ENCODE measurements at places on chromosomes 13 and 19. TPM values are rescaled to one million over a fixed set of nuclear protein-coding genes. Genes with fewer than 3 reads are reported as not detected.
A peak's percentile ranks its signal among the peaks of the same experiment; 100 is the strongest.

Gene FCAR
- total RNA-seq = not detected

Gene PTH2
- not detected for total RNA-seq

Gene ZNF544
- total RNA-seq = 129 TPM

Gene OR7A5
- 0.15 TPM for total RNA-seq

Gene MEF2B
- 679 TPM for total RNA-seq

- no peak overlapping the region for H3K27ac ChIP-seq
- no peaks in the 10 kb centered on the region for H3K27me3 ChIP-seq
- no peaks in the 10 kb centered on the region for H3K36me3 ChIP-seq
- H3K4me3 ChIP-seq = no peak overlapping the region
These were observed 7.6 kb upstream of the HMG20B start for GRCh38 chr19:3565139-3565538.

Gene IRS2
- total RNA-seq = not detected

DNA sequence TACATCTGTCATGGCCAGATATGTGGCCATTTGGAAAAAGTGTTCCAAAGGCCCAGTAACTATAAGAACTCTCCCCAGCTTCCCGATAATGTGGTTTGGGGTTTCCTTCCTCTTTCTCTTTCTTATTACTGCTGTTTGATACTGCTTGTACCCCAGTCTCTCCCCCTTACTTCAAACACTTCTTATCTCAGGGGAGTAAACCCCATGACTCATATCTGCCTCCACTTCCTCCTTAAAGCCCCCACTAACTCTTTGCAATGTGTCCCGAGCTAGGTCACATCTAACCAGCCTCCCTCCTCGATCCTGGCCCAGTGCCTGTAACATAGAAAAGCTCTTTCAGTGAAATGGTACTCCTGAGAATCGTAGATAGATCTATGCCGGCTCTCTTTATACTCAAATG lies 82.4 kb upstream of the STARD13 start:
- no peak overlapping the region for H3K27ac ChIP-seq
- DNase-seq = no peak
- H3K4me1 ChIP-seq = peaks cover 12% of the 10 kb centered on the region
- no peaks in the 10 kb centered on the region for H3K36me3 ChIP-seq
- no peak overlapping the region for H3K4me3 ChIP-seq

Gene SH2D3A
- 3.3 TPM for total RNA-seq

DNA sequence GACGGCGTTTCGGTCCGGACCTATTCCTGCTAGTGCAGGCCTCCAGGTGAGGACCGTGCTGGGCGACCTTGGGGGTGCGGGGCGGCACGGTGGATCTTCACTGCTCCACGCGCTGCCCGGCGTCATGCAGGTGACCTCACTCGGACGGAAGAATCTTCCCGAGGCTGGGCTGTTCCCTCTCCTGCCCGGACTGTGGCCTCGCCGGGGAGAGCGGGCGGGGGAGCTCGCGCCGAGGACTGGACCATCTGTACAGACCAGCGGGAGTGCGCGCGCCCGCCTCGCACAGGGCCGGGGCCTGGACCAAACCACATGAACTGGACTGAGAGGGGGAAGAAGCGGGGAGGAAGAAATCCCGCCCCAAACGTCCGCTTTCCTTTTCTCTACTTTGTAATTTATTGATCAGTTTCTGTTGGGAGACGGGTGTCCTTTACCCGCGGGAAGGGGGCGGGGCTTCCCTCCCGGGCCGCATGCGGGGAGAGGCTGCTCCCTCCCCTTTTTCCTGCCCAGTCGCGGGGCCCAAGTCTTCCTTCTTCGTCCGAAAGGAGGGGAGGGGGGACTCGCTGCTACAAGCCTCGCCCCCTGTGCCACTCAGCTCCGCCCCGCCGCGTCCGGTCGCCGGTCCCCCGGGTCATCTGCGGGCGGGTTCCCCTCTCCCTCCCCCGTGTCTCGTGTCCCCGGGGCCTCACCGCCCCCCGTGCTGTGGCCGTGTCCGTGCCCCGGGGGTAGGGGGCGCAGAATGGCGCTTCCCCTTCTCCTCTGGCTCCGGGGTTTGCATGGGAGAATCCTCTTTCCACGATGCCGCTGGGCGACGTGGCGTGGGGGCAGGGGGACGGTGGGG lies 4.9 kb downstream of the HRC start:
- H3K4me1 ChIP-seq = peaks cover 22% of the 10 kb centered on the region
- no peaks in the 10 kb centered on the region for H3K36me3 ChIP-seq
- no peaks in the 10 kb centered on the region for H3K27me3 ChIP-seq

- H3K4me3 ChIP-seq = peak overlapping the region; percentile 92
- H3K27ac ChIP-seq = peak overlapping the region; percentile 72
- H3K4me1 ChIP-seq = peaks cover 27% of the 10 kb centered on the region
- peak; percentile 49 for DNase-seq
These were observed 413 bp downstream of the N4BP2L2 start for GRCh38 chr13:32538143-32538620.

DNA sequence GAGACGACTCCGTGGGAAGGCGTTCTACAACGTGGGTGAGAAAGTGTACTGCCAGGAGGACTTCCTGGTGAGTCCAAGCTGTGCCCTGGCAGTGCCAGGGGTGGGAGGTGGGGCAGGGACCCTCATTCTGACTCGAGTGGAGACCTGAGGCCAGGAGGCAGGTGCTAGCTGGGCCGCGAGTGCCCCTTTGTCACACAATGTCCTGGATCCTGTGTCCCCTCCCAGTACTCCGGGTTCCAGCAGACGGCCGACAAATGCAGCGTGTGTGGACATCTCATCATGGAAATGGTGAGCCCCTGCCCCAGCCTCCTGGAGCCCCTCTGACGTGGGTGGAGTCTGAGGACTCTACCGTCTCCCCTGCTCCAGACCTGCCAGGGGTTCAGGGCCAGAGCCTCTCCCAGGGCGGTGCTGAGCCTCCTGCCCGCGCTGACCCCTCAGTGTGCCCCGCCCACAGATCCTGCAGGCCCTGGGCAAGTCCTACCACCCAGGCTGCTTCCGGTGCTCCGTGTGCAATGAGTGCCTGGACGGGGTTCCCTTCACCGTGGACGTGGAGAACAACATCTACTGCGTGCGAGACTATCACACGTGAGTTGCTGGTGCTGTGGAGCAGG lies 11.6 kb downstream of the WTIP start:
- no peaks in the 10 kb centered on the region for H3K27me3 ChIP-seq
- no peak overlapping the region for H3K4me3 ChIP-seq
- no peaks in the 10 kb centered on the region for H3K4me1 ChIP-seq
- no peaks in the 10 kb centered on the region for H3K36me3 ChIP-seq

DNA sequence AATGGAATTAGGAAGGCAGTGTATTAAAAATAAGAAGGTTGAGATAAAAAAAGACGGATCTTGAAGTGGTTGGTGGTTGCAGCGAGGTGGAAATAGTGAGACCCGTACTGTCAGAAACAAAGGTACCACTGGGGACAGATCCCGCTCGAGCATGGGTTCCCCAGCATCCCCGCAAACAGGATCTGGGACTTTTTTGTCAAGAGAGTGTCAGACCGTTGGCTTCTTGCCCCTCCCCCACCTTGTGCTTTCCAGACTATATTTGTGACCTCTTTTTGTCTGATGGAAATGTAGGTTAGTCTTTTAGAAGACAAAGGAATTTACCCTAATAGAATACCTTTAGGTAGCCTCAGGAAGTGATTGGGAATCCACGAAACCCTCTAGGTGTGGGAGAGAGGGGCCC lies 4.2 kb downstream of the GATAD2A start:
- H3K27me3 ChIP-seq = no peaks in the 10 kb centered on the region
- H3K27ac ChIP-seq = no peak overlapping the region
- H3K4me1 ChIP-seq = peaks cover 42% of the 10 kb centered on the region
- no peak overlapping the region for H3K4me3 ChIP-seq
- DNase-seq = no peak
- H3K36me3 ChIP-seq = peaks cover 16% of the 10 kb centered on the region

Gene ZNF730
- 5.8 TPM for total RNA-seq

Gene STOML3
- total RNA-seq = not detected

Gene SLC10A2
- not detected for total RNA-seq

- no peak for DNase-seq
- H3K27me3 ChIP-seq = no peaks in the 10 kb centered on the region
- no peaks in the 10 kb centered on the region for H3K4me1 ChIP-seq
- H3K4me3 ChIP-seq = no peak overlapping the region
- H3K36me3 ChIP-seq = no peaks in the 10 kb centered on the region
These were observed 94.5 kb upstream of the GPR12 start for GRCh38 chr13:26855071-26855470.

Gene TNNI3
- total RNA-seq = 1.2 TPM

- no peak overlapping the region for H3K27ac ChIP-seq
- no peak for DNase-seq
- no peaks in the 10 kb centered on the region for H3K36me3 ChIP-seq
These were observed 156.4 kb upstream of the RNF113B start for GRCh38 chr13:98333486-98333885.

DNA sequence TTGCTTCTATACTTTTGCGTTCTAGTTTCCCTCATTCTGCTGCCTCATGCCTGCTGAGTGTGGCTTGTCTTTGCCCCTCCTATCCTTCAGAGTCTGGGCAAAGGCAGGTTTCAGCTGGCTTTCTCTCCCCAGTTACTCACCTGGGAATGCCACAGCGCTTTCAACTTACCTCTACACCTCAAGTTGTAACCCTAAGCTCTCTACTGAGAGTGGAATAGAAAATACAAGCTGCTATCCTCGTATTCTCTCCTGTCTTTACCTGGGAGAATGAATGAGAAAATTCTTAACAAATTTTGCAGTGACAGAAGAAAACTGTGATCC lies 316.3 kb upstream of the KLF12 start:
- H3K4me3 ChIP-seq = no peak overlapping the region
- H3K27ac ChIP-seq = no peak overlapping the region
- no peaks in the 10 kb centered on the region for H3K36me3 ChIP-seq
- peaks cover 6% of the 10 kb centered on the region for H3K4me1 ChIP-seq
- no peaks in the 10 kb centered on the region for H3K27me3 ChIP-seq
- DNase-seq = no peak

Gene AMER2
- not detected for total RNA-seq

DNA sequence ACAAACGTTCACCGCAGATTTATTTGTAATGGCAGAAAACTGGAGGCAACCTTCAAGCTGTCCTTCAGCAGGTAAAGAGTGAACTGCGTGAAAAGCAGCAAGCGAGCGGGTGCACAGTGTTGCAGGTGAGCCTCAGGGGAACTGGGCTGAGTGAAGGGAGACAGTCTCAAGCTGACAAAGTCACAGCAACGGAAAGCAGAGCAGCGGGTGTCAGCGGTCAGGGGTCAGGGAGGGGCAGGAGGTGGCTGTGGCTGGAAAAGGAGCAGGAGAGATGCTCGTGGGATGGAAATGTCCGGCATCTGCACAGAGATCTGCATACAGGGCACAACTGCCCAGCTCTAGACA lies 8.5 kb upstream of the RASA3 start:
- H3K4me3 ChIP-seq = no peak overlapping the region
- no peak overlapping the region for H3K27ac ChIP-seq
- H3K4me1 ChIP-seq = no peaks in the 10 kb centered on the region
- no peak for DNase-seq
- H3K36me3 ChIP-seq = no peaks in the 10 kb centered on the region
- H3K27me3 ChIP-seq = no peaks in the 10 kb centered on the region

DNA sequence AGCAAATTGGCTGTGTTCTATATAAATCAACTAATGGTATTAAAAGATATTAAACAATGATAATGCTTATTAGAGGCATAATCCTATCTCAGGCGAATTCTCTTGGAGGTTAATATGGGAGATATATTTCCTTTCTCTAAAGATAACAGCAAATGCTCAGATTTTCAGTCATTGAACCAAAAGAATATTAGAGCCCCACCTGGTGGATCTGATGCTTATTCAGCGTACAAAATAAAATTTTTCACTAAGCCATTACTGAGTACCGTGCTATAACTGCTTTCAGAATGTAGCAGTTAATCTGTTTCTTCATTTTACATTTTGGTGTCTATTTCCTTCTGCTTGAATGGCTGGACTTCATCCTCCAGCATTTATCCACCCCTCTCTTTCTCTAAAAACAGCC lies 143.3 kb upstream of the IPO5 start:
- DNase-seq = peak; percentile 64
- no peaks in the 10 kb centered on the region for H3K27me3 ChIP-seq
- no peaks in the 10 kb centered on the region for H3K36me3 ChIP-seq
- H3K27ac ChIP-seq = no peak overlapping the region
- H3K4me3 ChIP-seq = no peak overlapping the region
- H3K4me1 ChIP-seq = no peaks in the 10 kb centered on the region

Gene TYROBP
- not detected for total RNA-seq

Gene ZFR2
- total RNA-seq = not detected

DNA sequence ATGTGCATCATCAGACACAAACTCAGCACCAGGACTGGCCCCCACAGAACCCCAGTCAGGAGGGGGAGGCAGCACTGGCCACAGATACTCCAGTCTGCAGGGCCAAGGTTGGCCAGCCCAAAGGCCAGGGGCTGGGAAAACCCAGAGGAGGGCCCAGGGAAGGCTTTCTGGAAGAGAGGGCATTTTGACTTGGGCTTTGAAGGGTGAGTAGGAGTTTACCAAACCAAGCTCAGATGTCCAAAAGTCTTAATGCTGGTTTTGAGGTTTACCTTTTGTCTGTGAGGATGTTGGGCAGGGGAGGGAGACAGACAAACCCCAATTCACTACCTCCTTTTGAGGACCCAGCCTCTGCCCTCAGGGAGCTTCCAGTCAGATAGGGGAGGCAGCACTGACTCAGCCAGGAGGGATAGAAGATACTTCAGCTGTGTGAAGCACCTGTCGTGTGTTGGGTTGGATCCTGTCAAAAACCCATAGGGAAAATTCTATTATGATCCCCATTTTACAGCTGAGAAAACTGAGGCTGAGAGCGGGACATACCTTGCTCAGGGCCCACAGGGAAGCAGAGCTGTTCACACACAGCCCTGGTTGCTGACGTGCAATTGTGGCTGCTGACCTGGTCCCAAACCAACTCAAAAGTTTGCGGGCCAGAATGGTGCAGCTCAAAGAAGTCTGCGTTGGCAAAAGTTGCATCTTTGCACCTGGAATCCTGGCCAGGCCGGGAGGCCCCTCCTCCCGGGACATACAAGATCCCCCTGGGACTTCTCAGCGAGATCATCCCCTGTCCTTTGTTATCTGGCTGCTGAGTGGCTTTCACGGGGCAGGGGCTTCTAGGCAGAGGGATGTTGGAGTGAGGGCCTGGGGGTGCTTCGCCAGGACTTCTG lies 13.1 kb downstream of the CILP2 start:
- no peaks in the 10 kb centered on the region for H3K4me1 ChIP-seq
- DNase-seq = no peak
- H3K27me3 ChIP-seq = no peaks in the 10 kb centered on the region
- H3K27ac ChIP-seq = no peak overlapping the region

Gene LENG9
- total RNA-seq = 5.0 TPM

- no peak overlapping the region for H3K27ac ChIP-seq
- no peaks in the 10 kb centered on the region for H3K4me1 ChIP-seq
- no peak overlapping the region for H3K4me3 ChIP-seq
- no peak for DNase-seq
- no peaks in the 10 kb centered on the region for H3K27me3 ChIP-seq
- H3K36me3 ChIP-seq = peaks cover 6% of the 10 kb centered on the region
These were observed 9.1 kb downstream of the FEM1A start for GRCh38 chr19:4800591-4801081.

- no peak for DNase-seq
- no peaks in the 10 kb centered on the region for H3K36me3 ChIP-seq
- H3K4me3 ChIP-seq = no peak overlapping the region
- no peak overlapping the region for H3K27ac ChIP-seq
- H3K27me3 ChIP-seq = peaks cover 3% of the 10 kb centered on the region
These were observed 46.2 kb downstream of the MYH14 start for GRCh38 chr19:50249636-50250035.

Gene USHBP1
- total RNA-seq = not detected

Gene ETV2
- 0.75 TPM for total RNA-seq

- no peak overlapping the region for H3K4me3 ChIP-seq
- H3K4me1 ChIP-seq = no peaks in the 10 kb centered on the region
- DNase-seq = no peak
These were observed 23.8 kb downstream of the TMED1 start for GRCh38 chr19:10812196-10812595.

GRCh38 chr19:48319647-48320541 lies 5.5 kb upstream of the EMP3 start:
- DNase-seq = peak; percentile 86
- H3K36me3 ChIP-seq = no peaks in the 10 kb centered on the region
- no peak overlapping the region for H3K27ac ChIP-seq
- no peaks in the 10 kb centered on the region for H3K27me3 ChIP-seq
- peaks cover 23% of the 10 kb centered on the region for H3K4me1 ChIP-seq

Measured in Karpas-422 (cell line).